ENCODE measurements at places on chromosomes 16 and 17.

- no peak for DNase-seq
Measured at GRCh38 chr17:55238931-55239297, 25.8 kb upstream of the HLF start.

DNA sequence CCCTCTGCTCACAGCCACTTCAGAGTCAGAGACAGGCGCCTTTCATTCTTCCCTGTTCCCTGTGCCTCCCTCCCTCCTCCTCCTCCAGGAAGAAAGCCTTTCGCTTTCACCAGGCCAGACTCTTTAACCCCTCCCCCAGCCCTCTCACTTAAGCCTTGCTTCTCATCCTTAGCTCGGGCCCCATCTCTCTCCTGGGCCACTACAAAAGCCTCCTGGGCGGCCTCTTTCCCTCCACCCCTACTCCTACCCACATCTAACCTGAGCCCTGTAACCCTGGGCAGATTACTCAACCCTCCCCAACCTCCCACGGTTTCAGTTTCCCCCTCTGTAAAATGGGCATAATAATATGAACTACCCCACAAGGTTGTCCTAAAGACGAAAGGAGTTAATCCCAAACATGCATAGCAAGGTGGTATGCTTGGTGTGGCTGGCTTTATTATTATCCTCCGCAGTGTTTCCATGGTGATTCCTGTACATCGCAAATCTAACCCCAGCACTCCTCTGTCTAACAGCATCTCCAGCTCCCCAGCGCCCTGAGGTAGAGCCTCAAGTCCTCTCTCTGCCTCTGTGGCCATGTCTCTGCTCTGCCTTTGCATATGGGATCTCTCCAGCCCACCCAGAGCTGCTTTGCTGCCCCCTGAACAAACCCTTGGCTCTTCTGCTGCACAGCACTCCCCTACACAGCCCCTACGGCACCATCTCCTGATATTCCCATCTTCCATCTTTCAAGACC, 17.7 kb downstream of the PIMREG start:
- DNase-seq = no peak

- DNase-seq = peak; percentile 66
Measured at GRCh38 chr17:27241346-27241946, 52.5 kb upstream of the WSB1 start.

DNA sequence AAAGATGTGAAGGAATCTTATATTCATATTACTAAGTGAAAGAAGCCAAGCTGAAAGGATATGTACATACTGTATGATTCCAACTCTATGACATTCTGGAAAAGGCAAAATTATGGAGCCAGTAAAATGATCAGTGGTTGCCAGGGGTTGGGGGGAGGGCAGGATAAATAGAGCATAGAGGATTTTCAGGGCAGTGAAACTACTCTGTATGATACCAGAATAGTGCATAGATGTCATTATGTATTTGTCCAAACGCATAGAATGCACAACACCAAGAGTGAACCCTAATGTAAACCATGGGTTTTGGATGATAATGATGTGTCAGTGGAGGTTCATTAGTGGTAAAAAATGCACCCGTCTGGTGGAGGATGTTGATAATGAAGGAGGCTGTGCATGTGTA, 71.0 kb upstream of the ZNF423 start:
- no peak for DNase-seq

DNA sequence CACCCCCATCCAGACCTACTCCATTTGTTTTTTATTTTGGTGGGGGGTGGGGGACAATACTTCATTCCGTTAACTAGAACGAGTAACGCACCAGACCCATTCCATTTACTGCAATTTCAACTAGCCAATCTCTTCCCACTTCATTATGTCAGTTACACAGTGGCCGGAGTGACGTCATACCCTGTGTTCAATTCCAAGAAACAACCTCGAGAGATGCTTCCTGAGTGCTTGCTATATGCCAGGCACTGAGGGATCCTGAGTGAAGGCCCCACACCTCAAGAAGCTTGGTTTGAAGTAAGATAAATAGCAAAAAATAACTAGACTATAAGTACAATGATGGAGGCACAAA, 9.1 kb upstream of the SIAH1 start:
- DNase-seq = no peak

DNA sequence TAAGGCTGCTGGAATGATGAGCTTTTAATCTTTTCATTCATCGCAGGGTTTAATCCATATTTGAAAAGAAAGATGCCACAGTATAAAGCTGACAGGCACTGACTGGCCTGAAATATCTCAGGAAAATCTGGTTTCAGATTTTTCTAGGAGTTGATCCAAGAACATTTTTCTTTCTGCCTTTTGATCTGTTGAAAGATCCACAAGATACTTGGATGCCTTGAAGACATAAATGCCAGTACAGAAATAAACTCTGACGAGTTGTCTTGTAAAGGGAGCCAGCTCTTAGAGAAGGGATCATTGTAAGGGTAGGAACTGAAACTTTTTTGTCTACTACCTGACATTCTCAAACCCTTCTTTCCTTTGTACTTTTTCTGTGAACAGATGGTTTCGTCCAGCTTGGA, 25.4 kb upstream of the KRT20 start:
- DNase-seq = peak; percentile 62

DNA sequence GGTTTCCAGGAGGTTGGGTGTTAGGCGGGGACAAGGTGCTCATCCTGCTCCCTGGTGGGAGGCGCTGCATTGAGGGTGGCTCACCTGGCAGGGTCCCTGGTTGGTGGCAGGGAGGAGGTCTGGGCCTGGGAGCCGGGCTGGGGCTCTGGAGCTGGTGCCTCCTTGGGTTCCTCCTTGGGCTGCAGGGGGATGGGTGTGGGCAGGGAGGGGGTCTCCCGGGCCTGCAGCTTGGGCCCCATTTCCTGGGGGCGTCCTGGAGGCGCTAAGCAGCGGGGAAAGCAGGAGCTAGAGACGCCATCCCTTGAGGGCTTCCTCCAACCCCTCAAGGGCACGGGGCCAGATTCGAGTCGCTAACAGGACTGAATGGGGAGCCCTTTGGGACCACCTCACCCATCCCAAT, 11.1 kb downstream of the CNGB1 start:
- no peak for DNase-seq

- DNase-seq = no peak
Measured at GRCh38 chr17:29918922-29919856, 10.8 kb downstream of the SSH2 start.

DNA sequence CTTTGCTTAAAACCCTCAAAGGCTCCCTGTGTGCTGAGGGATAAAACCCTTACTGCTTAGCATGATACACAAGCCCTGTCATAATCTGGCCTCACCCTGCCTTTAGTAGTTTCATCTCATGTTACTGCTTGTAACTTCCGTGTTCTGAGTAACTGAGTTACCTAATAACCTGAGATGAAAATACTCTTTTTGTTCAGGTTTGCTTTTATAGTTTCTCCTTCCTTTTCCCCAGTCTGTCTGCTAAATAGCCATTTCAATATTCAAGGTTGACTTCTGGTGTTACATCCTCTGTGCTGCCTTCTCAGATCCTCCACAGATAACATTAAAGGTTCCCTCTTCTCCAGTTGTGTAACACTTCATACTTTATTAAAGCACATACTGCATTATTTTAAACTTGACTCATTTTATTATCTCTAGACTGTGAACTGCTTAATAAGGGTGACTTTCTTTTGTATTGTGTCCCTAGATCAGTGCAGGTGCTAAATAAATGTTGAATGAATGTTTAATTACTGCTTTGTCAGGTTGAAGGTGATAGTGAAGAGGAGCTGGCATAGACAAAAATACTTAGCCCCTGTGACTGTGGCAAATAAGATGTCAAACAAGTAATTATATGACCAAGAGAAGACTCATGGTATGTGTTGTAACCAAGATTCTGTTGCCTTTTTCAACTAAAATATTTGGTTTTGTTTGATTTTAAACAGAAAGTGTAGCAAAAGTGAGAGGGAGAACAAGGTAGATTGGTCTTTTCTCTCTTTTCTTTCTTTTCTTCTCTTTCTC, 47.8 kb downstream of the NFAT5 start:
- DNase-seq = no peak

DNA sequence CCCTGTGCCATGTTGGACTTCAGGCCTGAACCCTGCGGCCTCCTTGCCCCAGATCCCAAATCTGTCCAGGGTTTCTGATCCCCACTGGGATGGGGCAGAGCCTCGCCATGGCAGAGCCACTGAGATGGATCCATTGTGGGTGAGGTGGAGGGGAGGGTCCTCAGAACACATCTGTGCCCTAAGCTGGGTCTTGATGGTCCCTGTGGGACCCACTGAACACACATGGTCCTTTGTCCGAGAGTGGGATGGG, 38.0 kb upstream of the KSR1 start:
- no peak for DNase-seq

GRCh38 chr16:68528233-68528632, 10.9 kb upstream of the ZFP90 start:
- no peak for DNase-seq

GRCh38 chr17:31446195-31446967, 54.9 kb downstream of the RAB11FIP4 start:
- DNase-seq = no peak

DNA sequence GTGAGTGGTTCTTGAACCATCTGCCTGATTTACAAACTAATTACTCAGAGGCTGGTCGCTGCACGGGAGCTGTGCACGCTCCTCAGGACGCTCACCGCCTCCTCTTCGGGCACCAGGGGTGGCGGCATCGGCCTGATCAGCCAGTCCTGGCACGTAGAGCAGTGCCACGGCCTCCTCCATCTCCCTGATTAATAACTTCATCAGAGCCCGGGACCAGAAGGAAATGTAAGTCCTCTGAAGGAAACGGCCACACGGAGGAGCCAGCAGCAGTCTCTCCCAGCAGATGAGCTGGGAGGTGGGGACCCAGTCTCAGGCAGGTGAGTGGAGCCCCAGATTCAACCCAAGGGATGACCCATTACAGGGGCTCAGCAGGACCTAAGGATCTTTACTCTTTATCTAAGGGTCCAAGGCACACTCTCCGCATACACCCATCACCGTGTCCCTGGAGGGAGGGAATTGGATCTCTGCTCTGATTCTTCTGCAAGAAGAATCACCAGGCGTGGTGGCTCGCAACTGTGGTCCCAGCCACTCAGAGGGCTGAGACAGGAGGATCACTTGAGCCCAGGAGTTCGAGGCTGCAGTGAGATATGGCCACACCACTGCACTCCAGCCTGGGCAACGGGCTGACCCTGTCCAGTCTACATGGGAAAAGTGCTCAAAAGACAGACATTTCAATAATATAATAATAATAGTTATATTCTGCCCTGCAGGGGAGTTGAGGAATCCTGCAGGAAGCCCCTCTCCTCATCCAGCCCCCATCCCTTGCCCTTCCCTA, 366.5 kb downstream of the SEC14L1 start:
- peak; percentile 51 for DNase-seq

DNA sequence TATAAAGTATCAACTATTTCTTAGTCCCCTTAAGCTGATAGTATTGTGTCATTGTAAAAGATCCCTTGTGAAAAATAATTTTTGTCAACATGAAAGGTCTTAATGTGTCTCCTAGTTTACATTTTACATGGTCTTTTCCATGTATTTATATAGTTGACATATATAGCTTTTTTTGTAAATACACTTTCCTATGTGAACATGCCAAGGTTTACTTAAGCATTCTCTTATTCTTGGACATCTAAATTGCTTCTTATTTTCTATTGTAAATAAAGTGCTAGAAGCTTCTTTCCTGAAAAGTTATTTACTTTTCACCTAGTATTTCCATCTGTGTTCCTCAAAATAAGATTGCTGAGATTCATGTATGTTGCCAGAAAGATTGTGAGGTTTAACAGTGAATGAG, 29.3 kb downstream of the TENT4B start:
- no peak for DNase-seq

DNA sequence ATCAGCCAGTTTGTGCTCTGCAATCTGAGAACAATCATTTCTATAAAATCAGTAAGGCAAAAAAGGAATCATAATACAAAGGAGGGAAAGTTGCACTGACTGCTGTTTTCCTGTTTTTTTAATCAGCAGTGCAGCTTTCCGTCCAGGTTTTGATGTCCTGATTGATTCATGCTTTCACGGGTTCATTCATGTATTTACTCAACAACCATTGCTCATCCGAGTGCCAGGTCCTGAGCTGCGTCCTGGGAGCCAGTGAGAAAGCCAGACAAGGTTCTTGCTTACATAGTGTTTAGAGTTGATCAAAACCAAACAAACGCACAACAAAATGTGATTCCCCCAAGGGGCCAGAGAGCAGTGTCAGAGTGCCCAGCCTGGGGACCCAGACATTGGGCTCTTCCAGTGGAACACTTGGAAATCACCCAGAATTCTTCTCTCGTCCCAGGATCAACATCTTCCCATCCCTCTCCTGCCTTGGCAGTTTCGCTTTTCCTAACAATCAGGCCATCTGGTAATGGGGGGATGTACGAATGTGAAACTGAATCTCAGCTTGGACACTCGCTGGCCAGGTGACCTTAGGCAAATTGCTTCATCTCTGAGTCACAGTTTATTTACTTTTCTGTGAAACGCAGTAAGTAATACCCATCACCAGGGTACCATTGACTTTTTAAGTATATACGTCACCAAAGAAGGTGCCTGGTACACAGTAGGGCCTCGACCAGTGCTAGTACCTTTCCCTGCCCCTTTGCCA, 13.3 kb upstream of the C1QL1 start:
- DNase-seq = no peak

GRCh38 chr17:4642286-4642685, 808 bp upstream of the ALOX15 start:
- DNase-seq = no peak

DNA sequence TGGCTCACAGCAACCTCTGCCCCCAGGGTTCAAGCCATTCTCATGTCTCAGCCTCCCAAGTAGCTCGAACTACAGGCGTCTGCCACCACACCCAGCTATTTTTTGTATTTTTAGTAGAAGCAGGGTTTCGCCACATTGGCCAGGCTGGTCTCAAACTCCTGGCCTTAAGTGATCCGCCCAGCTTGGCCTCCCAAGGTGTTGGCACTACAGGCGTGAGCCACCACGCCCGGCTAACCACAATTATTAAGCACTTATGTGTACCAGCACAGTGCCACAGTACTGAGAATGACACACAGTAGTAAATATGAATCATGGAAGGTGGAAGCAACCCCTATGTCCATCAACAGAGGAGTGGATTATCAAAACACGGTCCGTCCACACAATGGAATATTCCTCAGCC, 49.8 kb downstream of the COTL1 start:
- DNase-seq = no peak

DNA sequence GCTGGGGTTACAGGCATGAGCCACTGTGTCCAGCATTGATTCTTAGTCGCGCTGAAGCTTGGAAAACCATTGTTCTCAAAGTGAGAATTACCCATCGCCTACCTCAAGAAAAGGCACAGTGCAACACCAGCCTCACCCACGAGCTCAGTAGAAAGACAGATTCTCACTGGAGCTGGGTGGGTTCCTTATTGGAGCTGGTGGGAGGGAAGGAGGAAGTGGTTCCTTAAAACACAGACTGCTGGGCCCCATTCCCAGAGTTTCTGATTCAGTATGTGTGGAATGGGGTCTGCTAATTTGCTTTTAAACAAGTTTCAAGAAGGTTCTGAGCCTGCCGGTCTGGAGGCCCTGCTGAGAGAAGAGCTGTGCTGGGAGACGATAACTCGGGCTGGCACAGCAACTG, 264.7 kb downstream of the ENGASE start:
- DNase-seq = no peak

DNA sequence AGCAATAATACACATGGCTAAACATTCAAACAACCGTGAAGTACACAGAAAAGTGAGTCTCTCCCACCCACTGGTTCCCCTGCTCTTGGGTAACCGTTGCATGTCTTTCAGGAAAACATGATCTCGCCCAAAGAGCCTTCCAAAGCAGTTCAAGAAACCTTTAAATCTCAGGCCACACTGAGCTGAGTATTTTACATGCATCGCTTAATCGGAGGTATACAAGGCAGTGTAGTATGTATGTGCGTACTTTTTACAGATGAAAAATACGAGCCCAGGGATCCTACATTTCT, 741 bp upstream of the DEXI start:
- DNase-seq = peak; percentile 19

- DNase-seq = no peak
Measured at GRCh38 chr16:88376835-88377726, 5.7 kb upstream of the ZNF469 start.
